AG04450 (cell line): ENCODE measurements at places on chromosomes 5 and 9.

DNA sequence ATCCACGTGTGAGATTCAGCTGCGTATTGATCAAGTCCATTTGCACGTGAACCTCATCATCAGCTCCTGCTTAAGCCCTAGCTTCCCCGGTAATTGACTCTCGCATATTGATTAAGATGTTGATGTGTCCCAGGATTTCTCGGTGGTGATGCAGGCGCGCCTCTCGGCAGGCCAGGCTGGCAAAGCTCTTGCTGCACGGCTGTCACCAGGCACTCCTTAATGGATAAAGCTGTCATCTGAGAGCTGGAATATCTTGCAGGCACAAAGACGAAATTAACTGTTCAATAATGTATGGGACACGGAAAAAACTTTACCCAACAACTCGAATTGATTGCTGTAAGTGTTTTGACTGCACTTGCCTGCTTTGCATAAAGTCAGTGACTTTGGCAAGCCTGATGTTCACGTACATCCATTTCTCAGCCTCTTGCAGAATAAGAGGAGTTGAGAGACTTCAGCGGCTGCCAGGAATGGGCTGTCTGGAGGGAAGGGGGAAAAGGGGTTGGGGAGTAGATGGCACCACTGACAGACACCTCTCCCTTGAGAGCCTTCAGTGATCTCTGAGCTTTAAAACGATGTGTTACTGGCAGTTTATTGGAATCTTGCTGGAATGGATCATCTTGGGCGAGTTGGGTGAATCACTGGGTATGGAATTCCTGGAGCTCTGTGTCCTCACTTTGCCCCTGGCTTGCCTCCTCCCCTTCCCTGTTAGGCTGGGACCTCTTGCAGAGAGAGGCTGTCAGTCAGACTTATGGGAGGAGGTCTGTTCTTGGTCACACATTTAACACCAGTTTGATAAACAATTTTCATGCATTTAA, 650.3 kb downstream of the CCDC171 start:
- peak; percentile 70 for DNase-seq

- DNase-seq: no peak
Measured at GRCh38 chr9:1048811-1049210, 1.3 kb upstream of the DMRT2 start.

GRCh38 chr5:37722236-37723161, 117.3 kb downstream of the GDNF start:
- DNase-seq: peak; percentile 65

- no peak for DNase-seq
Measured at GRCh38 chr5:17406423-17406838, 91.6 kb upstream of the TAF11L2 start.

GRCh38 chr9:134325813-134326723, at the start of gene RXRA:
Gene RXRA, plus strand, starts transcription at chr9:134326455. Its CDS starts 177 bp downstream, at chr9:134326632.
- DNase-seq: peak; percentile 65

GRCh38 chr5:103674739-103675138, 112.2 kb upstream of the NUDT12 start:
- DNase-seq: no peak

DNA sequence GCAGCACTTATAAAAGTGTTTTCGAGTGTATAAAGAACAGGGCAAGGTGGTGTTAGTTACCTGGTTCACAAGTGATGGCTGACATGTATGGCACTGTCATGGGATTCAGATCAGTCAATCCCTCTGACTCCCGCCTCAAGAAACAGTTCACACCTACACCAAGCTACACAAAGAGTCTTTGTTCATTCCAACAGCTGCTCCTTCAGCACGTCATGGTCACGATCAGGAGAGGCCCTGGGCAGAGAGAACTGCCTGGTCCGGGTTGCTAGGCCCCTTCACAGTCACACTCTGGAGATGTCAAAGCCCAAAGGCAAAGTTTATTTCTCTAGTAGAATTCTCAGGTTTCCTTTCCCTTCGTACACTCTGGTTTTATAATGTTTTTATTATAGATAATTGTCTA, 426.7 kb downstream of the ZSWIM6 start:
- no peak for DNase-seq

DNA sequence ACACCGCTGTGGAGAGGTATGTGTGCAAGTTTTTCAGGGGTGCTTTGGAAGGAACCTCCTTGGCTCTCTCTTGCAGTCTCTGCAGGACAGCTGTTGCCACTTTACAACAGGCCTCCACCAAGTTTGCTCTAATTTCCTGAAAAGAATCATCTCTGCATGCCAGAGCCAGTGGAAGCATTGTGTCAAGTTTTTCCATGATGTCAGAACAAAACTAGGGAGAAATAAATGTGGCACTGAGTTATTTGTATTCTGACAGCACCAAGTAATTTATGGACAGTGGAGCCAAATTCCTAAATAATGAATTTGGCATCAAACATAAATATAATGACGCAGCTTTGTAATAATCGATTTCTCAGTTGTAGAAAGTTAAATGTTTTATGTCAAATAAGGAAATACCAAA, 146.9 kb downstream of the KIAA0825 start:
- DNase-seq: no peak

DNA sequence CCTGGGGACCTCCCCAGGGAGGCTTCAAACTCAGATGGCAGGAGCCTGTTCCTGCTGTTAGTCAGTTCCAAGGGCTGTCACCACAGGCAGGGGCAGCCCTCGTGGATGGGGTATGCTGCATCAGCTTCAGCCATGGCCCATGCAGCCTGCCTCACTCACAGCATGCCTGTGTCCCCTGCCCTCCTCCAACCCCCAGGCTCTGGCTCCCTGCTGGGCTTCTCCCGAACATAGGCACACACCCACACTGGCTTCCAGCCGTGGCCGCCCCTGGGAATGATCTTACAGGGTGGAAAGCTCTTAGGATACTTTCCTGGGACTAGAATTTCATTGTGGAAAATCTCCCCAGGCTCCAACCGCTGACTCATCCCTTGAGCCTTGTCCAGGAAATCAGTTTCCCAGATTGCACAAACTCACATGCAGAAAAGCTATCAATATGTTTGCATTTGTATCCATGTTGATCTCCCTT, 163.8 kb downstream of the SEC61B start:
- DNase-seq: no peak

DNA sequence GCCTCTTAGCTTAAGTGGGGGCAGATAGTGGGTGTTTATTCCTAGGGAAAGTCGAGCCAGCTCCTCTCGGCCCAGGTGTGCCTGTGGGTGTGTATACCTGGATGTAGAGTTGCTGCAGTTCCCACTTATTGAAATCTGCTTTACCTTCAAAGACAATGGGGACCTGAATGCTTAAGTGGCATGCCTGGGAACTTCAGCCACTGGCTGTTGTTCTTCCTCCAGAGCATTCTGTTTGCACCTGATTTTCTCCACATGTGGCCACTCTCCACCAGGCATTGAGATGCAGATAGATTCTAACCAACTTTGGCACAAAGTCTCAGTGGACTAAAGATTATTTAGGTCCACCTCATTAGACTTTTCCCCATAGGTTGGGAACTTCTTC, 186.8 kb downstream of the ZNF462 start:
- no peak for DNase-seq

GRCh38 chr5:163565931-163566608, 60.7 kb downstream of the MAT2B start:
- DNase-seq: no peak

DNA sequence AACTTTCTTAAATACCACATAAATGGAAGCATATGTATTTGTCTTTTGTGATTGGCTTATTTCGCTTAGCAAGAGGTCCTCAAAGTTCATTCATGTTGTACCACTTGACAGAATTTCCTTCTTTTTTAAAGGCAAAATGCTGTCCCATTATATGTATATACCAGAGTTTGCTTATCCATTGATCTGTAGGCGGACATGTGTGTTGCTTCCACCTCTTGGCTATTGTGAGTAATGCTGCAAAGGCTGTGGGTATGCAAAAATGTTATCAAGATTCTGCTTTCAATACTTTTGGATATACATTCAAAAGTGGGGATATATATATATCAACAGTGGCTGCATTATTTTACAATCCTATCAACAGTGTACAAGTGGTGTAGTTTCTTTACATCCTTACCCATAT, 271.0 kb downstream of the PRR16 start:
- no peak for DNase-seq
